Cardiac muscle cell (in vitro differentiated cells and primary cell): ENCODE measurements at places on chromosomes 6 and 20. TPM values are rescaled to one million over a fixed set of nuclear protein-coding genes. Genes with fewer than 3 reads are reported as not detected.

The OR10C1 gene
- total RNA-seq = not detected in 2 replicates

The MRAP2 gene
- total RNA-seq = 8.7 and 14.6 TPM in 2 replicates

The LAMP5 gene
- total RNA-seq = 0.32 and 0.89 TPM in 2 replicates

The NKX2-4 gene
- not detected in 2 replicates for total RNA-seq

DNA sequence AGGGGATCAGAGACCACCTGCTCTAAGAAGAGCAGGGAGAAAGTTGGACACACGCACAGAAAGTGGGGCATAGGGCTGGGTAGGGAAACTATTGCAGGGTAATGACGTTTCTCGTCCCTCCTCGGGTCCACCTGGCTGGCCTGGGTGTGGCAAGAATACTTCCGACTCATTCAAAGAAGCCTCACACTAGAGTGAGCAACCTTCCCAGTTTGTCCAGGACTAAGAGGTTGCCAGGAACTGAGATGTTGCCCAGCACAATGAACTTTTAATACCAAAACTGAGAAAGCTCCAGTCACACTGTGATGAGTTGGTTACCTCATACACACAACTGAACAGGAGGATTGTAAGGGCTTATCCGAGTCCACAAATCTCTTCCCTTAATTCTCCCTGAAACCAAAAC, 74.5 kb upstream of the ADGRF1 start:
- H3K4me1 ChIP-seq = peaks cover 2% of the 10 kb centered on the region
- H3K27ac ChIP-seq = no peak overlapping the region
- no peaks in the 10 kb centered on the region for H3K27me3 ChIP-seq
- no peak overlapping the region for H3K4me3 ChIP-seq
- DNase-seq = no peak

- H3K4me3 ChIP-seq = no peak overlapping the region
- no peak overlapping the region for H3K27ac ChIP-seq
- peaks cover 15% of the 10 kb centered on the region for H3K27me3 ChIP-seq
- H3K4me1 ChIP-seq = no peaks in the 10 kb centered on the region
- no peak for DNase-seq
- H3K36me3 ChIP-seq = no peaks in the 10 kb centered on the region
Measured at GRCh38 chr6:105593805-105594671, 191.2 kb upstream of the PREP start.
